SW480 (cell line): ENCODE measurements at places on chromosomes 2 and 18.

DNA sequence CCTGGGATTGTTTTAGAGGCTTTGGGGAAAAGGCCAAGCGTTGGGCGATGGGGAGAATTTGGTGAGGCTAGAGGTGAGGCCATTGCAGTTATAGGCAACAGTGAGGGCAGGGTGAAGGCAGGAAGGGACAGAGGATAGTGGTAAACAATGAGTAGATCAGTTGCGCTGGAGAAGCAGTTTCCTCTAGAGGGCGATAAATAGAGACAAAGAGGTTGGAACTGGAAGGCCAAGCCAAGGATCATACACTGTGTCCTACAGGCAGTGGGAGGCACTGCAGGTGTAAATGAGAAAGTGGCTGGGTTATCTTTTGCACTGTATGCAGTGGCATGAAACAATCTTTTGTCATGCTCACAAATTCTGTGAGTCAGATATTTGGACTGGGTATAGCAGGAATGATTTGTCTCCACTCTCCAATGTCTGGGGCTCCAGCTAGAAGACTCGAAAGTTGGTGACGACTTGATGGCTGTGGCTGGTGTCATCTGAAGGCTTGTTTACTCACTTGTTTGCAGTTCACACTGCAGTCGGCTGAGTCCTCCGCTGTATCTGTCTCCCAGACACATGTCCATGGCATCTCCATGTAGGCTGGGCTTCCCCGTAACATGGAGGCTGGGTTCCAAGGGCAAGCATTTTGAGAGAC is 82.1 kb downstream of the TNP1 start:
- peak; percentile 82 for DNase-seq

DNA sequence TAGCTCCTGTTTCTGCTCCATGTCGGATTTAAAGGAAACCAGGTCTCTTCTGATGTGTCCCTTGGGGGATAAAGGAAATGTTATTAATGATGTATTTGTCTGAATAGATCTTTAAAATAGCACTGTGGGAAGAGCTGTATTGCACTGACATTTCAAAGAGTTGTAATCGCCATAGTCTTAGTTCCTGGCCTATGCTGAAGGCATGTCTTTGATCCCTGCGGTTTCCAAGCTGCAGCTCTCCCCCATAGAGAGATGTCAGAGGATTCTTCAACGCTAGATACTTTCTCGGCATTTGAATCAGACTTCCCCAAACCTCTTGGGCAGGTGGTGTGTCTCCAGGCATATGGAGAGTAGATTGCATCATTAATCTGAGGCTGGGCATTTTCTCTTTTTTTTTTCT is 40.4 kb downstream of the NAT8 start:
- no peak for DNase-seq

GRCh38 chr2:229586012-229586411 is 128.3 kb downstream of the DNER start:
- peak; percentile 48 for DNase-seq

DNA sequence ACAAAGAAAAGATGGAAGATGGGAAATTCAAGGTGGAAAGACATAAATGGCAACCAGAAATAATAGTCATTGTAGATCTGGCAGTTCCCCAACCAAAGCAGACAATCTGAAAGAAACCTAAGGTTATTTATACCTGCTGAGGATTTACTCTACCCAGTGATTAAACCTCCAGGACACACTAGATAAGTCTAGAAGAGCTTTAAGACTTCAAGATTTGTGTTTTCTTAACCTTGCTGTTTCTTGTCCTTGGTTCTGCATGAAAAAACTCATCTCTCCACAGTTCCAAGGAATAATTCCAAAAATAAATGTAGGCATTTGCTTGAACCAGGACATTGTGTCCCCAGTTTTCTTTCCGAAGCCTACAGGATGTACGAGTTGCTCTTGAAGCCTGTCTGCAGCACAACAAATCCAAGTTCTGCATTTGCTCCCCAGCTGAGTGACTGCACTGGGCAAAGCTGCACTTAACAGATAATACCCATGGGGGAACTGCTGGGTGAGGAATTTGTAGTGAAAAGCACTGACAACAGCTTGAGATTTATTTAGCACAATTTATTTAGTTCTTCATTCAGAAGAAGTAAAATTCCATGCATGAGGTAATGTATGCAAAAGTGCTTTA is 19.8 kb downstream of the DTNA start:
- DNase-seq: no peak

GRCh38 chr2:6864231-6864754 is 1.4 kb downstream of the CMPK2 start:
- DNase-seq: no peak

DNA sequence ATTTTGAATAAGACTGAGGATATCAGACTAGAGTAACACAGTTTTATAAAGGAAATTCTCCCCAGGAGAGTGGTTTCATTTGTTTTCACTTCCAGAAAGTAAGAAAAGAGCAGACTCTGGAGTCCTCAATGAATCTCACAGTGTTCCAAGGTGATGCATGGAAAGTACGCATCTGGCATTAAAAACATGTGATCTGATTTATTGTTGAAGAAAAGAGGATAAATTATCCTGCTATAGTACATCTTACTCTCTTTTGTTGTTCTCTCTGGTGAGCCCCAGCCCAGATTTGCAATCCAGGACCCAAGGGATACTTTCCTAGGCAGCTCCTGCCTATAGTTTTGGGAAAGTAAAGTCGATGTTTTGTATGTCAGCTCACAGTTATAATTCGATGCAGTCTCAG is 285.9 kb downstream of the CTNNA2 start:
- no peak for DNase-seq

DNA sequence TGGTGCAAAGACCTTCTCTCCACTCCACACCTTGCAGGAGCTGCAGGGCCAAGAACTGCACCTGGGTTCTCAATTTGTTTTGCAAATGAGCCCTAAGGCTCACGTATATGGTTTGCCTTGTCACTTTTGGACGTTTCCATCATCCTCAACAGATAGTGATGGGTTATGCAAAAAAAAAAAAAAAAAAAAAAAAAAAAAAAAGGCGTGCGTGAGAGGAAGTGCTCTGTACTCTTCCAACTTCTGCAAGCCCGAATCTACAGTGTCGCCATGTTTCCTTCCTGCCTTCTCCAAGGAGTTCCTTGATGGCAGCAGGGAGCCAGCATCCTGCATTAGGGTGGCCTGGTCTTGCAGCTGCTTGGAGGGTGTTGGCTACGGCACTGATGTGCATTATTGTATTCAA is 4.0 kb upstream of the INHBB start:
- no peak for DNase-seq

- DNase-seq: no peak
Observed at GRCh38 chr2:24122366-24123194, 554 bp downstream of the PFN4 start.

GRCh38 chr18:62828852-62829251 is 113.5 kb downstream of the PHLPP1 start:
- DNase-seq: no peak

DNA sequence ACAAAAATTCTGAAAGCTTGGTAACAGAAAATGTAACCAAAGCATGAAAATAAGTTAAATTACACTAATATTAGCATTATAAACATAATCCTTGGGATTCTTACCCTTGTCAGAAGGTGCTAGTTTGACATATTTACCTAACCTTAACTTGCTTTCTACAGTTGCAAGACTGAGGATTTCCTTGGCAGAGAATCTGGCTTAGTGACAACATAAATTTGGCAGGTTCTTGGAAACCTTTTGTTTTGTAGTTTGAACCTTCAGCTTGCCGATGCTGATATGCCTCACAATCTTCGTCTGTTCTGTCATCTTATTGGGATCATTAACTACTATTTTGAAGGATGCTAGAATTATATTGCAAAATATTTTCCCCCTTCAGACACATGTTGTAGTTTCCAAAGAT is 3.4 kb downstream of the XIRP2 start:
- no peak for DNase-seq

GRCh38 chr18:69002233-69002632 is 204.4 kb downstream of the CCDC102B start:
- no peak for DNase-seq

- DNase-seq: no peak
Observed at GRCh38 chr18:64659196-64659595, 510.3 kb upstream of the LINC00305 start.

DNA sequence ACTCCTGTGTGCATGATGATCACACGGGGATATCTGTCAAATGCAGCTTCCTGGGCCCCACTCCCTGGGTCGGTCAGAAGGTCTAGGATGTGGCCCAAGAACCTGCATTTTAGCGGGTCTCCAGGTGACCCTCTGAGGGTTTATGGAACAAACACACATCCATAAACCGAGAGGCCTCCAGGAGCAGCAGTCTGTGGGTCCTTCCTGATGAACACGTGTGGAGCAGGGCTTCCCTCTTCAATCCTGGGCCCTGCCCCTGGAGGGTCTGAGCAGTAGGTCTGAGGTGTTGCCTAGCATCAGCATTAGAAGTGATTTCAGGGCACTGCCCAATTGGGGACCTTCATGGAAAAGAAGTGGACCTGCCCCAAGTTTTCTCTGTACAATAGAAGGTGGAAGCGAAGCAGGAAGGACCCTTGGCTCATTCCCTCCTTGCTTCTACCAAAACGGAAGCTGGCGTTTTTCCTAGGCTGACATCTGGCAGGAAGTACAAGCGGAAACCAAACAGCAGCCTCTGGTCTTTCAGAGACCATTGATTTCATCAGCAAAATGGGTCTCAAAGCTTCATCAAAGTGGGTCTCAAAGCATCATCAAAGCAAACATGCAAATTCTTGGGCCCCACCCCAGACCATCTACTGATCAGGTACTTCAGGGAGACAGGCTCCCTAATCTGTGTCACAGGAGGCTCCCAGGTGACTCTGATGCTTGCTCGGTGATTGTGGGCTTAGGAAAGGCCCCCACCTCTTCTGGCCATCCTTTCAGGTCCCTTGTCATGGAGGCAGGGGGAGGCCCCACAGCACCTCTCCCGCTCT is 30.7 kb downstream of the INO80C start:
- no peak for DNase-seq

GRCh38 chr2:161020437-161020836 is 139.8 kb upstream of the TANK start:
- no peak for DNase-seq

DNA sequence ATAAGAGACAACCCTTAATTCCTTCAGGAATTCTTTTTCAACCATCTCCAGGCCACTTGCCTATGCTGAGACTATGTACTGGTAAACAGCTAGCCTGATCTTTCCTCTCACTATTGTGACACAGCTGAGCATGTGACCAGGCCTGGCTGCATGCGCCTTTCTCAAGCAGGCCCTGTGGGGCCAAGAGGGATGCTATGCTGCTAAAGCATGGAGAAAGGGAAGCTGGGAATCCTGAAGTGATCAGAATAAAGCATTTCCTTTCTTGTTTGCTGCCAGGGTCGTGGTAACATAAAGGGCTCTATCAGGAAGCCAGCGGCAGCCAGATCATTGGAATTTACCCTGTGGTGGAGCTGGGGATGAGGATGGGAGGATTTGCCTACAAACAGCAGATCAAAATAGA is 29.8 kb upstream of the LCLAT1 start:
- DNase-seq: no peak

DNA sequence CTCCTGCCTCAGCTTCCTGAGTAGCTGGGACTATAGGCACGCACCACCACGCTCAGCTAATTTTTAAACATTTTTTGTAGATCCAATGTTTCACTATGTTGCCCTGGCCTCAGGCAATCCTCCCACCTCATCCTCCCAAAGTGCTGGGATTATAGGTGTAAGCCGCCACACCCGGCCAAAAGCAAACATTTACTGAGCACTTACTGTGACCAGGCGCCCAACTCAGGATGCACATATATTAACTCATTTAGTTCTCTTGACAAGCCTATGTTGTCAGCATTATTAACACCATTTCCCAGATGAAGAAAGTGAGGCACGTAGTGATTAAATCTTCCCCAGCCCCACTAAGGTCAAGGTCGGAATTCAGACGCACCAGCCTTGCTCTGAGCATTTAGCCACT is 41.1 kb downstream of the TMEM37 start:
- no peak for DNase-seq

GRCh38 chr2:85413592-85414420 is 3.6 kb upstream of the CAPG start:
- peak; percentile 57 for DNase-seq

DNA sequence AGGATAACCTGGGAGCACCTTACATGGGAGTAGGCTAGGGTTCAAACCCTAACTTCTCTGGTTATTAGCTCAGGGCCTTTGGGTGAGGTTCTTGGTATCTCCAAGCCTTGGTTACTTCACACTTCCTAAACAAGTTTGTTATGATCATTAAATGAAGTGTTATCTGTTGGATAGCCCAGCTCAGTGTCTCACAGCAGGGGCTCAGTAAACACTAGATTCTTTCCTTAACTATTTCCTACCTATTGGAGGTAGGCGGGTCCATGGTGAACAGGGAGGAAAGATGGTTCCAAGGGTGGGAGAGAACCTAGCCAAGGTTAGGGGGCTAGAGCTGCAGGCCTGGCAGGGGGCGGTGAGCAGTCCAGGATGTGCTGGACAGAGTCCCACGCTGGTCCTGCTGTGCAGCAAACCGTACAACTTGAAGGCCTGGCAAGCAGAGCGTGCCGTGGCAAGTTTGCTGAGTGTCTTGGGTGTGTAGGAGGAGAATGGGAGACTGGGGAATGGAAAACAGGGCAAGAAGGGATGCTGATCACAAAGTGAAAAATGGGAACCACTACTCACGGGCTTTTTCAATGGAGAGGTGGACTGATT is 259.1 kb downstream of the PRKCE start:
- DNase-seq: no peak

GRCh38 chr2:167264380-167264779 is 376.1 kb downstream of the XIRP2 start:
- peak; percentile 18 for DNase-seq

- no peak for DNase-seq
Observed at GRCh38 chr2:239912938-239913635, 112.1 kb downstream of the NDUFA10 start.

- DNase-seq: no peak
Observed at GRCh38 chr18:35968278-35968880, 4.1 kb upstream of the RMP24 start.
